Activated T-cell treated with anti-CD3 and anti-CD28 coated beads, Interleukin-2, amount 50 U/mL, for 1 hour (primary cell): ENCODE measurements at places on chromosomes 6 and 20.

DNA sequence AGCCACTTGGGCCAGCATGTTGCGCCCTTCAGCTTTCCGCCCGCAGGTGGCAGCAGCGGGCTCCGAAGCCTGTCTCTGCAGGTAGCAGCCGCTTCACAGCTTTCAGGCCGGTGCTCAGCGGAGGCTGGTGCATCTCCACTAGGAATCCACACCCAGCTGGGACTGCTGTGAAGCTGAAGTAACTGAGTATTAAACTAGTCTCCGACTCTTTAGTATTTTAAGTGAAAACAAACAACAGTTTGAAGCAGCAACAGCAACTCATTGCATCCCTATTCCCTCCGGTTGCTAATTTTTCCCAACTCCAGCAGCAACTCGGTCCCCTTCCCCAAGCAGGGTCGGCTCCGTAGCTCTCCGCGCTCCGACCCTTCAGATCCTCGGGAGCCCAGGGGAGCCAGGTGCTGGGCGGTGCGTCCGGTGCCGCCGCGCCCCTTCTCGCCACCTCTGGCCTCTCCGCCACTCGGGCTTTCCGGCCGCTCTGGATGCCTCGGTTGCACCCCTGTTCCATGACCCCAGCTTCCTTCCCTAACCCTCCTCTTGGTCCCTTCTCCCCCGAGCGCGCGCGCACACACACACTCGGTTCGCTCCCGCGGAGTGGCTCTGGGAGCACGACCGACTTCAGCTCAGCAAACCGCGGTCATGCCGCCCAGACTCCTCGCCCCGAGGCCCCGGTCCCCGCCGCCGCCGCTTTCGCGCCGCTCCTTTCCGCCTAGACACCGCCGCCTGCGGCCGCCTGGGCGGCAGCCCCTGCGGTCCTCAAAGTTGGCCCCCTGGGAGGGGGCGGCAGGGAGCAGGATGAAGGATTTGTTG lies 765 bp upstream of the NKAIN2 start:
- DNase-seq = peak; percentile 45

DNA sequence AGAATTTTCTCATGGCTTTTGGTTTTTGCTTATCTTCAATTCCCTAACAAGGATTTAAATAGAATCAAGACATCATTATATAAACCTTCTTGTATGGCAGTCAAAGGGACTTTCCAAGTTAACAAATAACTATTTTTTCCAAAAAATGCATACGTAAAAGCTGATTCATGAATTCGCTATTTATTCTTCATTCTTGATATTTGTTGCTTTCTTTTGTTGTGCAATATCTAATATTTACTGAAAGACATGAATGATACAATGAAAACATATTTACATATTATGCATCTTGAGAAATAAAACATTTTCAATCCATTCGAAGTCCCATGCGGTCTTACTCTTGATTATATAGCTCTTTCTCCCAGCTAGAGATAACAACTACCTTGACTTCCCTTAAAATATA lies 47.0 kb upstream of the SPTLC3 start:
- DNase-seq = no peak

- DNase-seq = no peak
Observed at GRCh38 chr6:12935637-12936036, 219.1 kb downstream of the PHACTR1 start.

DNA sequence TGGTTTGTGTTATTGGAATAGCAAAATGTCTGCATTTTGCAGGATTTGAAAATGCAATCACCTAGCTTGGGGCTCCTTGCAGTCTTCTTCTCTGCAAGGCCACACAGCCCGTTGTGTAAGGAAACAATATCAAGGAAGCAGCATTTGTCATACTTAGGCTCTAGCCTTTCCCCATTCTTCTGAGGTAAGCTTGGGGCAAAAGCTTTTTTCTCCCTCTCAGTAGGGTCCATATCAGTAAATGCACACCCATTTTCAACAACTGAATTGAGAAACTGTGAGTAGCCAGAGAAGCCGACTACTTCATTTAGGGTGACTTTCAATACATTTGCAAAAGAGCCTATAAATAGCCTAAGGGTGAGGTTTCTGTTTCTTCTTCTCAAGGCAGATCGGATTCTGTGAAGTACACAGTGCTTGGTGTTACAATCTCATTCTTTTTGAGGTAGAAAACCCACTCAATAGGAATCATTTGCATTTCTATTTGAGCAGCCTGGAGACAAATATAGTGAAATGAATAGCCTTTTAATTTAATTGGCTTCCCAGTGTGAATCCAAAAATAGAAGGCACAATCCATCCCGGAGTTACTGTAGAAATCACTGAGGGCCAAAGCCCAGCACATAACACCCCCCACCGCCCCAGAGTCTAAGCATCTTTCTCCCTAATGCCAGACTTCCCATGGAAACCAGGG lies 61.8 kb downstream of the BTBD3 start:
- no peak for DNase-seq

- DNase-seq = peak; percentile 24
Observed at GRCh38 chr6:14075095-14075503, 42.5 kb upstream of the CD83 start.

DNA sequence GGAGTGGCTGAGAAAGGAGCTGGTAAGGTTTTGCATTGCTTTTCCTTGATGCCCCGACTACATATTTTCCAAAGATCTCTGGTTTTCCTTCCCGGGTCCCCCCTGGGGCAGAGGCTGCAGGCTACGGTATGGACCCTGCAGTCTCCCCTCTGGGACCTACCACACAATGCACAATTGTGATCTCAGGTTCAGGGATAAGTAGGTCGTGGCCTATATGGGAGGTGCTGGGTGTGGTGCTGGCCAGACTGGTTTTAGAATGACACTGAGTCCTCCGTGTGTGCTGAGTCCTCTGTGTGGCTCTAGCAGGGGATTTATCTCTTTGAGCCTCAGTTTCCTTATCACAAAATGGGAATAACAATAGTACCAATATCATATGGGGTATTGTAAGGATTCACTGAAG lies 376 bp downstream of the C20orf202 start:
- no peak for DNase-seq
